Activated CD4-positive, alpha-beta T cell treated with anti-CD3 and anti-CD28 coated beads for 4 hours (primary cell): ENCODE measurements at places on chromosomes 7 and 10.

- DNase-seq: no peak
Observed at GRCh38 chr7:37531225-37531624, 82.6 kb upstream of the ELMO1 start.

GRCh38 chr10:77038407-77038806 lies 599.2 kb downstream of the KCNMA1 start:
- no peak for DNase-seq

DNA sequence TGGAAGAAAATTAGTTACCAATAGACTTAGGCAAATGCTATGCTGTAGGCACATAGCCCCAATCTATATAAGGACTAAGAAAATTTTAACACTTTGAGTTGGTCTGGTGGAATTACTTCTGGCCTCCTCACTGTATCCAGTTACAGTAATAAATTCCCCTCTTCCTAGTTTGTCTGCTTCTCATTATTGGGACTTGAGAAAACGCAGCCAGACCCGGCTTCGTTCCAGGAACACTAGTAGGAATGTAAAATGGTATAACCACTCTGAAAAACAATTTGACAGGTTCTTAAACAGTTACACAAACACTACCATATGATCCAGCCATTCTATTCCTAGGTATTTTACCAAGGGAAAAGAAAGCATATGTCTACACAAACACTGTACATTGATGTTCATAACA lies 150.2 kb downstream of the VPS50 start:
- DNase-seq: no peak

DNA sequence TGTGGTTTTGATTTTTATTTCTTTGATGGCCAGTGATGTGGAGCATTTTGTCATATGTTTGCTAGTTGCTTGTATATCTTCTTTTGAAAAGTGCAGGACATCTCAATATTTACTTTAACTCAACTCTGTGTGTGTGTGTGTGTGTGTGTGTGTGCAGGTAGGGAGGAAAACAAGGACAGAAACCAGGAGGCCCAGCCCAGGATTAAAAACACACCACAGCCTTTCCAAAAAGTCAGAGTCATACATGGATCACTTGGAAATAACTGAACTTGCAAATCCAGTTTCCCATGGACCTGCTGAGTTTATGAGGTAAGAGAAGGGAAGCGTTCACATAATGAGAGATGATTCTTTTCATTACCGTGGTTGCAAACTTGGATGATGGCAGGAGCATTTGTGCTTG lies 189.9 kb upstream of the LYZL1 start:
- no peak for DNase-seq

GRCh38 chr7:96612034-96612433 lies 97.6 kb downstream of the SEM1 start:
- no peak for DNase-seq

DNA sequence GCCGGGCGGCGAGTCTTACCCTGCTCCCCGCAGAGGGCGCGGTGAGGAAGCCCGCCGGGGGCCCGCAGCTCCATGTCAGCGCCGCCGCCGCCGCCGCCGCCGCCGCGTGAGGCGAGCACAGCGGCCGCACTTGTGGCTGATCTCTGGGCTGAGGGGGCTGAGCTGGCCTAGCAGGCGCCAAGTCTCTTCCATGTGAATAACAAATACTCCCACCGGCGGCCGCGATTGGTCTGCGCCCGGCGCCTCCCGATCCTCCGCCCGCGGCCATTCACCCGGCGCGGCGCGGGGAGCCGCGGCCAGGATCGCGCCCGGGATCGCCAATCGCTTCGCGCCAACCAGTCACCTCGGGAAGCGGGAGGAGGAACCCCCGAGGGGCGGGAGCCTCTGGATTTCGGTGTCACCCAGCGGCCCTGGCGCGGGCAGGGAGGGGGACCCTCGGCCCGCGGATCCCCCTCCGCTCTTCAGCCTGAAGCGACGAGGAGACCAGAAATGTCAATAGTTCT lies at the start of gene GRM8:
Gene GRM8 (minus strand): TSS at position 164 of the 503 bp plus-strand sequence.
- peak; percentile 6 for DNase-seq

DNA sequence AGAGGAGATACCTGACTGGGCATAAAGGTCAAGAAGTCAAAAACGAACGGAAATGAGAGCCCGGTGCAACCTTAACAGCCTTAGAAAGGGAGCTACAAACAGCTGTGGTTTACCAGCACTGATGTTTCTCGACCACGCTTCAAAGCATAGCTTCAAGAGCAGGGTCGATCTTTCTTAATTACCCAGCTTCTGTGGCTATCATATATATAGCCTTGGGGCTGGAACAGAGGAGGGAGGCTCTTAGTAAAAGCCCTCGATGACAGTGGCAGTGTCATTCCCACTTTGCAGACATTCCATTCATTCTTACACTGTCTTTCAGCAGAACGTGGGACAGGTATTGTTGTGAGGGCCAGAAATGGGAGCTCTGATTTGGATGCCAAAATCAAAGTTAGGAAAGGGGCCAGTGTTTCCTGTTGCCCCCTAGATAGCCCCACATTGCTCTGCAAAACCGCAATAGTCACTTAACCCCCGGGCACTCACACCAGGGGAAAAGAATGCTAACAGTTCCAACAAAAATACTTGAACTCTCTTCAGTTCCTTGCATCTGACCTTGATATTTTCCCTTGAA lies 141.5 kb downstream of the MTPAP start:
- no peak for DNase-seq

DNA sequence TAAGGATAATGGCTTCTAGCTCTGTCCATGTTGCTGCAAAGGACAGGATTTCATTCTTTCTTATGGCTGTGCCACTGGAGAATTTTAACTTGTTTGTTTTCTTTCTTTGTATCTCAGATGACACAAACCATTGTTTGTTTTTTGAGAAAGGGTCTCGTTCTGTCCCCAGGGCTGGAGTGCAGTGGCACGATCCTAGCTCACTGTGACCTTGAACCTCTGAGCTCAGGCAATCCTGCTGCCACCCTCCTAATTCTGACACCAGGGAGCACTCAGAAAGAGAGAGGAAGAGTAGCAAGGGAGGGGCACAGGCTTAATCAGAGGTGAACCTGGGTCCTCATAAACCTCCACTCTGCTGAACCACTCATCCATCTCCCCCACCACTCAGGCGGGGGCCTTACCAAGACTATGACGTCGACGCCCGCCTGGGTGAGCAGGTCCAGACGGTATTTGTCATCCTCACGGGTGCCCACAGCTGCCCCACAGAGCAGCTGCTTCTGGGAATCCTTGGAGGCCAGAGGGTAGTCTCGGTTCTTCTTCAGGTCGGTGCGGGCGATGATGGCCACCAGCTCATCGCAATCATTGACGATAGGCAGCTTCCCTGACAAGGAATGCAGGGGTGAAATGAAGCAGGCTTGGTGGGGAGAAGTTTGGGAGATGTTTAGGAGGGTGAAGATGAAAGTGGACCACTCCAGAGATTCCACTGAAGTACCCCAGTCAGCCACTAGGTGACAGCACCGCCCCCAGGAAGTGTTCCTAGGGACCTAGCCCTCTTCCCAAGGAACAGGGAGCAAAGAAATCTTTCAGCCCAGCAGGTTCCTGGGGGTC lies 11.6 kb downstream of the IMPDH1 start:
- DNase-seq: no peak

GRCh38 chr7:155567646-155568332 lies 21.4 kb upstream of the CNPY1 start:
- no peak for DNase-seq

DNA sequence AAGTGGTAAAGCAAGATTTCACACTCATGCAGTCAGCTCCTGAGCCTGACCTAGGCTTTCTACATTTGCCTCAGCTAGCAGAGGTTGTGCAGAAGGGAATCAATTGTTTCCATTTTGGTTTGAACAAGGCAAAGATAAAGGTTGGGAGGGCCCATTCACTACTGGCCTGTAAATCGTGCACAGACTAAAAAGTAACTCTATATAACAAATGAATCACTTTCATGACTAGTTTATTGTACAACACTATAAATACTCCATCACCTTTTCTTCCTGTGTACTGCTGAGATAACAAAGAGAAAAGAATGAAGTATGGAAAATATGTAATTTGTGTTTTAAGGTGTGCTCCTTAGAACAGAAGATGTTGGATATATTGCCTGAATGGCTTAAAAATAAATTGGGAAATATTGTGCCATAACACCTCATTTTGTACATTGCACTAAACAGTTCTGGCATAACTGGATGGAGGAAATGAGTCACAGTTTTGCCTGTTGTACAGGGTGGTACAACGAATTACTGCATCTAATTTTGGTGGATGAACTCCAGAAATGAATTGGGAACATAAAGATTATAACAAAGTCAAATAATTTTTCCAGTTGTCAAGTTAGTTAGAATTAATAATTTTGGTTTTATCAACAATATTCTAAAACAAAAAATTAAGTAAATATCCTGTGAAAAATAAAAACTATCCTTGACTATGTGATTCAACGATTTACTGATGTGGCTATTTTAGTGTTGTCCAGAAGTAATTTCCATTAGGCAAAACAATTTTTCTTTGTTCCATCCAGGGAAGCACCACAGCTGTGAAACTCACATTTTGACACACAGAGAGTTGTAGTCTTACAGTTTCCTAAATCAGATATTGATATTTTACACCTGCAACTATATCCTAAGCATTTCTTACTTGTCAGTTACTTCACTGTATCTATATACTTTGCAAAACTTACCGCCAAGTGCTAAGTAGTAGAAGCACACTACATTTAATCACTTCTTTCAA lies 18.0 kb downstream of the SEMA3C start:
- DNase-seq: no peak

GRCh38 chr10:11823989-11824346 lies 812 bp downstream of the PROSER2 start:
- no peak for DNase-seq

GRCh38 chr10:100561005-100561404 lies 25.3 kb downstream of the HIF1AN start:
- no peak for DNase-seq

- DNase-seq: no peak
Observed at GRCh38 chr7:22635349-22635748, 91.7 kb upstream of the IL6 start.

DNA sequence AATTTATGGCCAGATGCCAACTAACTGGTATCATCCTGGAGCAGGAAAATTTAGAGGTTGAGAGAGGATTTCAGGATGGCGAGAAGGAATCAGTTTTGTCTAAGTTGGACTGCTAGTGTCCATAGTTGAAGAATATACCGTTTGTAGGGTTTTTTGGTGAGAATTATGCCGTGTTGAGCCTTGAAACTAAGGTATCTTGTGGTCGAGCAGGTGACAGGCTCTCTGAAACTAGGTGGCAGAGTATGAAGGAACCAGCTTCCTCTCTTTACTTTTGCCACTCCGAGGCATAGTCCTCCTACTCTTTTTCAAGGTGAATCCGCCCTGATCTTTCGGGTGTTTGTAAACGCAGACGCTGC lies 9.7 kb downstream of the MDFIC start:
- DNase-seq: peak; percentile 43

DNA sequence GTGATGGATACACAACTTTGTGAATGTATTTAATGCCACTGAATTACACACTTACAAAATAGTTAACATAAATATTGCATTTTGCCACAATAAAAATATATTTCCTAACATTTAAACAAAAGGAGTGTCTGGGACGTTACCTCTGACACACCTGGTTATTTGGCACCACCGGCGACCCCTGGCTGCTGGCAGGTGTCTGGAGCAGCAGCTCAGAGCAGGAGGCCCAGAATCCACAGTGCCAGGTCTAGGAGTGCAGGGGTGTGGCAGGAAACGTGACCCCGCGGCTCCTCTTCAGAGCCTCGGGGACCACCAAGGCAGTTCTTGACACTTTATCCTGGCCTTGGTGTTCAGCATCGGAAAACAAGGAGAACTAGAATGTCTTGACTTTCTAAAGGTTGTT lies 46.3 kb downstream of the MGMT start:
- no peak for DNase-seq

- no peak for DNase-seq
Observed at GRCh38 chr7:137078781-137079180, 210.3 kb downstream of the CHRM2 start.

- no peak for DNase-seq
Observed at GRCh38 chr10:43260117-43260761, 6.6 kb downstream of the RASGEF1A start.

GRCh38 chr10:11678074-11678793 lies 63.9 kb upstream of the ECHDC3 start:
- DNase-seq: no peak

DNA sequence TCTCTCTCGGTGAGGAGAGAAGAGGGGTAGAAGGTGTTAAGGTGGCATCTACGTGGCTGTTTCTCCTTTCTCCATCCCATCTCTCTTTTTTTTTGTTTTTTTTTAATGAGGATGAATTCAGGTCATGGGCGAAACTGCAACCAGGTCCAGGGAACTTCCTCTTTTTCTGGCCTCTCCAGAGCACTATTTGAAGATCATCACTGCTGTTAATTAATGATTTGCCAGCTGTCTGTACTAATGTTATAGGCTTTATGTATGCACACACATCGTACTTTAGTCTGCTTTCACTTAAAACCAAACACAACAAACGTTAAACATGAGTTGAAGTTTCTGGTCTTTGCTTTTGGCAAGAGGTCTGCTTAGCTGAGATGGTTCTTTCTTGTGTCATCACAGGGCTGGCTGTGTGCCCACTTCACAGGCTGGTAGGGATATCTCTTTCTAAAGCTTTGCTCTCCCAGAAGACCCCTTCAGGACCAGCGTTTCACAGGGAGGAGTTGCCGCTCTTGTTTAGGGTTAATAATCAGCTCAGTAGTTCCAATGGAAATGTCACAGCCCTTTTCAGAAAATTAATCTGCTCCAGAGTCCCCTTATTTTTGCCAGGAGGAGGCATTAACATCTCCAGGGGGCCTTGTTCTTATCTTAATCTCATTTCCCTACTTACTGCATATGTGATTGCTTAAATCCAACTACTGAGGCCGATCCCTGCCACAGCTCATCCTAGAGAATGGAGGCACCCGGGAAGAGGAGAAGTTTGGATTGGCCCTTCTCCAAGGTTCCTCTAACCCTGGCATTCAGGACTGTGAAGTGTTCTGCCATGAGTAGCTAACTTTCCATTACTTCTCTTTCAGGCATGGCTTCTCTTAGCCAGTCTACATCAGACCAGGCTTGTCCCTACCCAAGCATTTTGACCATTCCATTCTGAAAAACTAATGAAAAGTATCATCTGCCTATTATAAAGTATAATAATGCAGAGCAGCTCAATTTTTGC lies 273.9 kb upstream of the NFE2L3 start:
- DNase-seq: no peak

GRCh38 chr10:122515588-122516231 lies 44.8 kb upstream of the DMBT1 start:
- peak; percentile 68 for DNase-seq

DNA sequence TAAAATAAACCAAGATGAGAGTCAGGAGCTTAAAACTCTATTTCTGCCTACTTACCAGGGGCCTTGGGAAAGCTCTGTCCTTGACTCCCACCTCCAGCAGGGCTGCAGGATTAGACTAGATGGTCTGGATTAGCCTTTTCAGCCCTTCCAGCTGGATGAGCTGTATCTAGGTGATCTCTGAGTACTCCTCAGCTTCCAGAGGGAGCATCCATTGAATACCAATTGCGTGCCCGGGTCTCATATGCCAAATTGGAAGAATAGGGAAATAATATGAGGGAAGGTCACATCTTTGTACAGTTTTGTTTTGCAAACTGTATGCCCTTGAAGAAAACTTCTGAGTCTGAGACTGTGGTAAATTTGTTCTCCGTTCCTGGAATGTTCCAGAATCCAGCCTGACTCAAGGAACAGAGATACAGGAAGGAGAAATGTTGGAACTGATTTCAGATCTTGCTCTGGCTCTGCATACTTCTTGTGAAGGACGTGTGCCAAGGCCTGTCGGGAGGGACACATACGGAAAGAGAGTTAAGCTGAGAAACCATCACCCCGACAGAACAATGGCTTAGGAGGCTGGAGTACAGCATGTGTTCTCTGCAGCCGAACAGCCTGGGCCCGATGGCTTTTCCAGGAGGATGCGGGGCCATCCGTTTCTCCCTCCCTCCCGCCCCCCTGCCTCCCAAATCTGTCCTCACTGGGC lies 44.9 kb downstream of the MINDY4 start:
- no peak for DNase-seq
